ENCODE measurements at places on chromosomes 2 and 18.

GRCh38 chr2:151354807-151355206, 2.6 kb upstream of the TNFAIP6 start:
- DNase-seq: no peak

GRCh38 chr2:216606551-216607276, 26.5 kb upstream of the IGFBP2 start:
- DNase-seq: peak; percentile 52

GRCh38 chr2:133433455-133434451, 134.5 kb downstream of the NCKAP5 start:
- DNase-seq: no peak

DNA sequence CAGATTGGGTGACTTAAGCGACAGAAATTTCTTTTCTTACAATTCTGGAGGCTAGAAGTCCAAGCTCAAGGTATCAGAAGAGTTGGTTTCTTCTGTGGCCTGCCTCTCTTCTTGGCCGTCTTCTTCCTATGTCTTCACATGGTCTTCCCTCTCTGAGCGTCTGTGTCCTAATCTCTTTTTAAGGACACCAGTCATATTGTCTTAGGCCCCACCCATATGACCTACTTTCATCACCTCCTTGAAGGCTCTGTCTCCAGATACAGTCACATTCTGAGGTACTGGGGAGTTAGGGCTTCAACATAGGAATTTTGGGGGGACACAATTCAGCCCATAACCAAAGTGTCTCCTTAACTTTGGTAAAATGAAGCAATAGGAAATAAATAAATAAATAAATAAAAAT, 110.9 kb upstream of the EPC2 start:
- DNase-seq: peak; percentile 0

DNA sequence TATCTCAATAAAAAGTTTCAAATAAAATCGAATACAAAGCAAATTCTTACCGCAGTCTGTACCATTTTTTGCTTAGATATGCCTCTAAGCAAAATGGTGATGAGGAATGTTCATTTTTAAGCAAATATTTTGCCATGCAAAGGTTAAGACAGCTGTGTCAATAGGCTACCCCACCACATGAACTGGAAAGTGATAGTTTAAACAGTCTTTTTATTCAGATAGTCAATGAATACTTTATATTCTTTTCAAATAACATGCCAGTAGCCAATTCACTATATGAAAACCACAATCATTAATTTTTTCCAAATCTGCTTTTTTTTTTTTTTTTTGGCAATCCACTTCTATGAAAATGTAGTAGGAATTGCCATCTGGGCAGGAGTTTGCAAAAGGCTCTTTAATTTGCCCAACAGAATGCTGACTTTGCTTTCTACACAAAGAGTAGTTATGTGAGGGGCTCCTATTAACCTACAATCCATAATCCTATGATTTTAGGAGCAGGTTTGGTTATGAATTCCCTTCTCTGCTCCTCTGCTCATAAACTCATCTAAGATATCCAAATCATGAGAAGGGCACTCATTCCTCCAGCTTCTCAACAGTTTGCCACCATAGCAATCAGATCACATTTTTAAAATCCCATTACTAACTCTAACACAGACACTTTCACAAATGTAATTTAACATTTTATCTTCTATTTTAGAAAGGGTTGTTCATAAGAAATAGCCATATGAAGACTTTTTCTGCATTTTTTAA, 69.2 kb downstream of the SLC40A1 start:
- no peak for DNase-seq

- no peak for DNase-seq
These were observed 1.3 kb downstream of the TMEM150A start for GRCh38 chr2:85600951-85601770.

DNA sequence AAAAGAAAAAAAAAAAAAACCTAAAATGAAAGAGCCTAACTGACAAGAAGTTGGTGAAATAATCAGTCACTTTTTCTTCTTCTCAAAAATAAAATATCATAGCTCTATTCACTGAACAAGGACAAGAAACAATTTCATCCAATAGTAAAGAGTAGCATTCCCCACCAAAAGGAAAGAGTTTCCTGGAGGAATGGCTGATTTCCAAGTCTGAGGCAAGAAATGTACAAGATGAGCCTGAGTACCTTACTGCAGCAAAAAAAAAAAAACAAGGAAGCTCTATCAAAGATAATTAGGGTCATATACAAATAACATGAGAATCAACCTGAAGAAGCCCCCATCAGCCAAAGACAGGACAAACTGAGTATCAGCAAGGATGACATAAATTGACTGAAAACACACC, 11.5 kb downstream of the ROCK1 start:
- DNase-seq: no peak

GRCh38 chr2:179349670-179350303, 85.2 kb upstream of the SESTD1 start:
- no peak for DNase-seq

- no peak for DNase-seq
These were observed 1200.9 kb downstream of the DSC3 start for GRCh38 chr18:29841631-29842030.

- no peak for DNase-seq
These were observed 18.1 kb downstream of the PPM1B start for GRCh38 chr2:44186810-44187209.

DNA sequence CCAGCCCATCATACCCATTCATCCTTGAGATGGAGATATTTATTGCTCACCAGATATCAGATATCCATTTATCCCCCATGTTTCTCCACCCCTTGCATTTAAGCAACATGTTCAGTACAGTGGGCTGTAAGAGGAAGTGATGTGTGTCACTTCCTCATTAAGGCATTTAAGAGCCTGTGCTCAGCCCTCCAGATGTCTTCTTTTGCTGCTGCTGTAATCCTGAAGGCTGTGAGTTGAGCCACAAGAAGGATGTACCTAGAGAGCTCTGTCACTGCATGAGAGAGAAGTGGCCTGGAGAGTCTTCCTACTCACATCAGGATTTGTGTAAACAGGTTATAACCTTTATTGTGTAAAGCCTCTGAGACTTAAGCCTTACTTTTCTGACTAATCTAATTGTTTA, 151.8 kb upstream of the UNC80 start:
- no peak for DNase-seq

- DNase-seq: no peak
These were observed 405.8 kb downstream of the TMEM182 start for GRCh38 chr2:103167599-103167998.

- DNase-seq: peak; percentile 90
These were observed at the start of the genes MAIP1 and TYW5 for GRCh38 chr2:199955339-199956061. MAIP1 (plus strand) TSS chr2:199955582; CDS start chr2:199955799, 217 bp downstream. TYW5 (minus strand) TSS chr2:199955491; CDS start chr2:199955470, 21 bp downstream.

- no peak for DNase-seq
These were observed 24.8 kb downstream of the RAB27B start for GRCh38 chr18:54852780-54853675.

DNA sequence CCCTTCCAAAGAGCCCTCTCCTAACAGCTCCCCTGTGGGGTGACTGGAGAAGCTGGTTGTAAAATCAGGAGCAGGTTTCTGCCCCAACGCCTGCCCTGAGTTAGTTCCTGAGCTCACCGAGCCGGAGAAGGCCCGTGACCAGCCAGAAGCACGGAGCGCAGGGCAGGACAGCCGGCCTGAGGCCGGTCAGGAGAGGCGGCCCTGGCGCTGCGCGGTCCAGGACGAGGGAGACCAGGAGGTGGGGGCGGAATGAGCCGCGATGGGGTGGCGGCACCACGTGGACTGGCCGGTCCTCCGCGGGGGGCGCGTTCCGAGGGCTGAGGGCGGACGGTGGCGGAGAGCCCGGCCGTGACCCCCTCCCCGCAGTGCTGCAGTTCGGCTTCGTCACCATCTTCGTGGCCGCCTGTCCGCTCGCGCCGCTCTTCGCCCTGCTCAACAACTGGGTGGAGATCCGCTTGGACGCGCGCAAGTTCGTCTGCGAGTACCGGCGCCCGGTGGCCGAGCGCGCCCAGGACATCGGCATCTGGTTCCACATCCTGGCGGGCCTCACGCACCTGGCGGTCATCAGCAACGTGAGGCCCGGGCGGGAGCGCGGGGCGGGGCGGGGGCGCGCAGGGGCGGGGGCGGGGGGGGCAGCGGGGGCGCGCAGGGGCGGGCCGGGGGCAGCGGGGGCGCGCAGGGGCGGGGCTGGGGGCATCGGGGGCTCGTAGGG, 29.0 kb downstream of the ANO7 start:
- DNase-seq: peak; percentile 76

DNA sequence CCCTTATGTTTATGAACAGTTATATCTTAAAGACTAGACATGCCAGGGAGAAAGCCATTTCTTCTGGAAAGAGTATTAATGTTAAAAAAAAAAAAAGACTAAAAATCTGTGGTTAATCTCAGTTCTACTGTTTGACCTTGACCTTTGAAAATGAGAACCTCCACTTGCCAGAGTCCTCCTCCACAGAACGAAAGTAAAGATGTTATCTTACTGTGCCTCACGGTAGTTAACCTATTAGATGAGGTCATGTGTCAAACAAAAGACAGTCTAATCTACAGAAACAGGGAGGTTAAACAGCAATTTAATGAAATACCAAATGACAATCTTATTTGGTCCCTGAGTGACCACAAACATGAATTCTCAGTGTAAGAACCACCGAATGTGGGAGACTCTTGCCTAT, 51.2 kb downstream of the SLC14A2 start:
- DNase-seq: no peak

- no peak for DNase-seq
These were observed 207.5 kb downstream of the LRRTM4 start for GRCh38 chr2:77314721-77315120.

GRCh38 chr2:172859581-172860335, 124.1 kb downstream of the RAPGEF4 start:
- DNase-seq: no peak

DNA sequence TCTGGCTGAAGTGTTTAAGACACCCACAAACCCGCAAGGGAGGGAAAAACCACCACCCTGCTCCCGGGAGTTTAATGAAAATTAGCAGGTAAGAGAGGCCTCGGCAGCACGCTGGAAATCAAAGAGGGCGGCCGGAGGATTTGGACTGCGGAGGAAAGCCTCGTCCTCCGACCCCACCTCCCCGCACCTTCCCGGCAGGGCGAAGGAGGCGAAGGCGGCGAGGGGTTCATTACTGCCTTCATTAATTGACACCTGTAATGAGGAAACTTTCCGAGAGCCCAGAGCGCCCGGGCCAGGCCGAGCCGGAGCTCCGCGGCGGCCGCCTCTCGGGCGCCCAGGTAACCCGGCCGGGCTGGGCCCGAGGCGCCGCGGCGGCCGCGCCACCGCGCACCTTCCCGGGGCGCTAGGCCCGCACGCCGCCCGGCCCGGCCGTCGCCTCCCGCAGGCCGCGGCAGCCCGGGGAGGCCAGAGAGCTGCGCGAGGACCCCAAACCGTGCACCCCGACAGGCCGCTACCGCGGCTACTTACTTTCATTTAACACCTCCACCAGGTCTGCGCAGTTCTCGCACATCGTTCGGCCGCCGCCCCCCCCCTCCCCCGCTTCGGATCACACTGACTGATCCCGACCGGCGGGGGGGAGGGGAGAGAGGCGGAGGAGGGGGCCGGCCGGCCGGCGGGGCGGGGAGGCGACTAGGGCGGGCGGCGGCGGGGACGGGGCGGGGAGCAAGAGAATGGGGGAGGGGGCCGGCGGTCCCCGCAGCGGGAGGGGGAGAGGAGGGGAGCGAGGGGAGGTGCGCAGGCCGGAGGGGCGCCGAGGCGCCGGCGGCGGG, 550 bp downstream of the USP34 start:
- peak; percentile 92 for DNase-seq

GRCh38 chr18:49490246-49490762, 3.3 kb upstream of the C18orf32 start:
- DNase-seq: no peak

DNA sequence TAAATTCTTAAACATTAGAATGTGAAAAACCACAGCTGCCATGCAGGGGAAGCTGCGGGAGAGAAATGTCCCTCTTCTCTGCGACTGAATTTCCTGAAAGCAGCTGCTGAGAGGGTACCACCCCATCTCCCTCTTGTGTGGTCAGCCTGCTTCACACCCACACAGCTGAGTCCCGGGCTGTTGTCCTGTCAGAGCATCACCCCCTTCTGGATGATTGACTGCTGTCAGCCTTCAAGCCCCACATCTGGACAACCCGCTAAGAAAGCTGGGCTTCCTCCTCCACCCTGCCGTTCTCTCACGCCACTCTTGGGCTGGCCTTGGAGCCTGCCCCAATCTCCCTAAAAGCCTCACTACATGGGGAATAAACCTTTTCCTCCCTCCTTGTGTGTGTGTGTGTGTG, 26.0 kb downstream of the SH3YL1 start:
- DNase-seq: no peak

- no peak for DNase-seq
These were observed 352.8 kb downstream of the RNF144A start for GRCh38 chr2:7270011-7270431.

DNA sequence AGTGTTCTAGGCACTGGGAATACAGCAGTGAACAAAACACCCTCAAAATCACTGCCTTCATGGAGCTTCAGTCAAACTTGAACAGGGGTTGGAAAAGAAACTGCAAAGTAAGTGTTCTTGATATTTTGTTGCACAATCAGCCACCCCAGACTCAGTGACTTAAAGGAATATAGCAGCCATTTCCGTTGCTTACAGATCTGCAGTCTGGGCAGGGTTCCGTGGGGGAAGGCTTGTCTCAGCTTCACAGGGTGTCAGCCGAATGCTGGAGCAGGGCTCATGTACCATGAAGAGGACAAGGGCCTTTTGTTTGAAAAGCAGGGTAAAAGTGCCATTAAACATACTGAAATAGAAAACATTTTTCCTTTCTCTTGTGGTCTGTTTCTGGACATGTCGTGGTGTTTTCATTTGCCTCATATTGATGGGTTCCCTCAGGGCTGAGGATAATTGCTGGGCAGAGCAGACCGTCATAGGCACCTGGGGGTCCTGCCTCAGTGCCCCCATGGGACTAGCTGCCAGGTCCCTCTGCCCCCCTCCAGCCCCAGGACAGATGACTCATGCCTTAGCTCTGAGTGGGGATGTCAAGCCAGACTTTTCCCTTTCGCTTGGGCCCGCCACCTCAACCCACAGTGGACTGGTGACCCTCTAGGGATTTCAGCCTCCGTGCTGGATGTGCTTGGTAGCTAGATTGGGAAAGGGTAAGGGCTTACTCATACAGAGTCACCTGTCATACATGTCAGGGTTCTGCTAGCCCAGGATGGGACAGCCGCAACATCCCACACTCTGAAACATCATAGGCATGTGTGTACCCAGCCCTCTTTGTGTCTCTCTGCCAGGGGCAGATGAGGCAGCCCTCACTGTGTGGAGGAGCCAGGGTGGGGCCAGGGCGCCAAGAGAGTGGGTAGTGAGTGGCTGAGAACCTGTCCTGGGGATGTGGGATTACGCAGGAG, 96.5 kb downstream of the PTPRM start:
- no peak for DNase-seq

- DNase-seq: no peak
These were observed 40.1 kb downstream of the TGOLN2 start for GRCh38 chr2:85287721-85288120.

DNA sequence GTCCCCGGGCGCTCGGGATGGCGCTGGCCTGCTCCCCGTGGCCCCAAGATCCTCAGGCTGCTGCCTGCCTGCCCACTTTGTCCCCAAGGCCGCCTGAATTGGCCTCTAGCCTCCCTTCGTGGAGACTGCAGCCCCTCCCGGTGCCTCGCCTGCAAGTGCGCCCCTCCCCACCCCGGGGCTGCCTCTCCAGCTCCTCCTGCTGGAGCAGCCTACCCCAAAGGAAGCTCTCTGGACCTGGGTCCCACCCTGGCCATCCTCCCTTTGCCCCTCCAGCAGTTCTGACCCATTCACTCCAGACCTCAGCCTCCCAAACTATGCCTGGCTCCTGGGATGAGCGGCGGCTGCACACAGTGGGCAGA, 6.2 kb downstream of the ESPNL start:
- no peak for DNase-seq

GRCh38 chr2:60596411-60596810, 43.0 kb upstream of the BCL11A start:
- no peak for DNase-seq

Data from testis (tissue), 5 donors.